CMK (cell line): ENCODE measurements at places on chromosomes 6 and 20.

DNA sequence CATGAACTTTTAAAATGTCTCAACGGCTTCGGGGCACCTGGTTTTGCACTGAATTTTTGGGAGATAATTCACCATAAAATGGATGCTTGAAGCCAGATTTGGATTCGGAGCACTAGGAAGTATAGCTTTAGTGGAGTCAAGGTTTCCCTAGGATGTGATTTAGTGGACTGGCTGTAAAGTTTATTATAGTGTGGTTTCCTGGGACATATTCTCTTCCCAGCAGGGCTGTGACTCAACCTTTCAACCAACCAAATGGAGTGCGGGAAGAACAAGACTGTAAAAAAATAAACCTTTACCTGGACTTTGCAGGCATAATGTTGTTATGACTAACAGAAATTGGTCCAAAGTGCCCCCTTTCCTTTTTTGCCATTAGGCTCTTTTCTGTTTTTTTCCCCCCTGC is 327.4 kb upstream of the MAN1A1 start:
- no peak for DNase-seq

- DNase-seq: no peak
Observed at GRCh38 chr20:20358801-20359200, 9.1 kb upstream of the INSM1 start.

- no peak for DNase-seq
Observed at GRCh38 chr6:34146801-34147592, 1.1 kb upstream of the GRM4 start.

- DNase-seq: no peak
Observed at GRCh38 chr6:168937054-168937453, 316.6 kb downstream of the THBS2 start.

DNA sequence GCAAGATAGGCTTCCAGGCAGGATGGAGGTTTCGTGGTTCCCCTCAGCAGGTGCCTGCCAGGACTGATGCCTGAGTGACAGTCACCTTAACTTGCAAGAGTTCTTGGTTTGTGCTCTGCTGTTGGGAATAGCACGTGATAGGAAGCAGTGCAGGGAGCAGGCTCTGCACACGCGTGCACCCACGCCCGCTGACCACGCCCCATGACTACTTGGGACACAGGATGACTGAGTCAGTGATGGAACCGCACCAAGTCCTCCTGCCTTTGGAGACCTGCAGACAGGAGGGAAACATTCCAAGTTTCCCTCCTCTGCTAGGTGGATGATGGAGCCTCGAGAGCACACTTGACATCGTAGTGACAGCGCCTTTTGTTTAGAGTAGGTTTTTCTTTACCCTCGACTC is 164.2 kb downstream of the DTNBP1 start:
- DNase-seq: no peak
